ENCODE measurements at places on chromosomes 6 and 20.
A peak's percentile ranks its signal among the peaks of the same experiment; 100 is the strongest.

GRCh38 chr6:6604566-6604965 lies 16.0 kb downstream of the LY86 start:
- no peak for DNase-seq

GRCh38 chr20:63580796-63581461 lies 6.9 kb upstream of the HELZ2 start:
- DNase-seq = peak; percentile 59

- no peak for DNase-seq
Observed at GRCh38 chr6:56652231-56652630, 9.5 kb upstream of the DST start.

DNA sequence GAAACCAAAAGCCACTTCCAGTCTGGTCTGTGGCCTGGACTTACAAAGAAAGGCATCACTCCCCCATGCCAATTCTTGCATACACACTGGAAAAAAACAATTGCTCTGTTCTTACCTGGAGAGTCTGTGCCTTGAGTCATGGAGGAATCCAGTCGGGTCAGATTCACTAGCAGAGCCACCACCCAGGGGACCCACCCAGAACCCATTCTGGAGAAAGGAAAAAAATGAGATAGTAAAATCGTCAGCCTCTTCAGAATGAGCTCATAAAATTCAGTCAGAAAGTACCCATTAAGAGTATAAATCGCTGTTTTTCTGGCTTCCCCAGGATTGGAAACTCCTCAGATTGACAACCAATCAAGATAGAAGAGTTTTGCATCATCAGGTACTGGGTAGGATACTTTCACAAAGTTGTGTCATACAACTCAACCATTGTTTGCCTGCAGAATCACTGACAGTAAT lies at the start of gene HLA-DOB:
Gene HLA-DOB (minus strand): TSS at position 257 of the 459 bp plus-strand sequence. CDS start 51 bp downstream, at position 206.
- no peak for DNase-seq

DNA sequence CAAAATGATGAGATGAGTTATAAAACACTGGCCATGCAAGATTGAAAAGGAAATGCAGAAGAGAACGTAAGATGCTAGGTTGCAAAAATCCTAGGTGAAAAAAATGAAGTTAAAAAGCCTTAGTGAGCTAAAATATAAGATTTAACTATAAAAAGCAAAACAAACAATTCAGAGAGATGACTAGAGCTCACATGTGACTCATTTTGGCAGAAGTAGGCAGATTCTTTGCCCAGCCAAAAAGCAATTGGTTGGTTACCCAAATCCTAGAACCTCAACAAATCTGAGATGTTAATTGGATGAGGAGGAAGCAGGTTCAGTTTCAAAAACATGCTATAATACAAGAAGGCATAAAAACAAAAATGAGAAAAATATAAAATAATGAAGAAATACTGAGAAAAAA lies 249.1 kb downstream of the OGFRL1 start:
- no peak for DNase-seq

DNA sequence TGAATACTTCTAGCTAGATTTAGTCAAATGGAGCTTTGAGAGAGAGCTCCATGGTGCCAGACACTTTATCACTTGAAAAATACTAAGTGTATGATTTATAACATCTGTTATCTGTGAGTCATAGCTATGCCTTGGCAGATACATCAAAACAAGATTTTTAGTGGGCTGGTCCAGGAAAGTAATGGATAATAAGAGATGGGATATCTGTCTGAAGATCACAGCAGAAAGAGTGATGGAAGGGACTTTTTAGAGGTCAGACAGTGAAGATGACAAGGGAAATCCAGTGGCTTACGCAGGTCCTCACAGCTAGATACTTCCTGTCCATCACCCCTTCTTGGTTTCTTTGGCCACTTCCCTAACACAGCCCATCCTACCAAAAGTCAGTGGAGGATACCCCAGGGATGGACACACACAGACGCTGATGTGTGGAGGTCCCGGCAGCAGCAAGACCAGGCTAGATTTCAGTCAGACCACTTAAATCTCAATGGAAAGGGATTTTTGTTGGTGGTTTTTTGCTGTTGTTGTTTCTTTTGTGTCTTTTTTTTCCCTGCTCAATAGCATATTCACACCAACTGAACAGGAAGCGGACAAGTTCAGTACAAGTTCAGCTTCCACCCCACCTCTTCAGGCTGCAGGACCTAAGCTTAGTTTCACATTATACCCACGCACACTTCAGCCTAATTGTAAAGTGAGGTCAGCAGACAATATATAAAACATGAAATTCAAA lies 209.3 kb downstream of the ALDH8A1 start:
- no peak for DNase-seq

- no peak for DNase-seq
Observed at GRCh38 chr20:36684747-36685146, 38.8 kb upstream of the SLA2 start.

DNA sequence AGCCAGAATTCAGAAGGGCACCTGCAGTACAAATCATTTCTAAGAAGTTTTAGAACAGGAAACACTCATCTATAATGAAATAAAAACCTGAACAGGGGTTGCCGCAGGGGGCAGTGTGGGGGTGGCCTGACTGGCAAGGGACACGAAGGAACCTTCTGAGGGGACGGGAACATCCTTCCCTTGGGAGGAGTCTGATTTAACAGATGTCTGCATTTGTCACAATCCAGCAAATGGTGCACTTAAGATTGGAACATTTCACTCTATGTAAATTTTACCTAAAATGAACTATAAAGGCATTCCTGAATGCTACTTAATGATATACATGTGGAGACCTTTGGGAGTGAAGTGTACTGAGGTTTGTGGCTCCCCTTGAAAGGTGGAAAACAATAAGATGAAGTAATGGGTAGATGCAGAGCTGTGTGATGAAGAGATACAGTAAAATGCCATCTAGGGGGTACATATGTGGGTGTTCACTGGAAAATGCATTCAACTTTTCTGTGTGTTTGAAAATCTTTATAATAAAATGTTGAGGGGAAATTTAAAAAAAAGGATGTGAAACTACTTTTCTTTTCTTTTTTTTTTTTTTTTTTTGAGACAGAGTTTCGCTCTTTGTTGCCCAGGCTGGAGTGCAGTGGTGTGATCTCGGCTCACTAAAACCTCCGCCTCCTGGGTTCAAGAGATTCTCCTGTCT lies 89.5 kb downstream of the SNX5 start:
- DNase-seq = no peak

DNA sequence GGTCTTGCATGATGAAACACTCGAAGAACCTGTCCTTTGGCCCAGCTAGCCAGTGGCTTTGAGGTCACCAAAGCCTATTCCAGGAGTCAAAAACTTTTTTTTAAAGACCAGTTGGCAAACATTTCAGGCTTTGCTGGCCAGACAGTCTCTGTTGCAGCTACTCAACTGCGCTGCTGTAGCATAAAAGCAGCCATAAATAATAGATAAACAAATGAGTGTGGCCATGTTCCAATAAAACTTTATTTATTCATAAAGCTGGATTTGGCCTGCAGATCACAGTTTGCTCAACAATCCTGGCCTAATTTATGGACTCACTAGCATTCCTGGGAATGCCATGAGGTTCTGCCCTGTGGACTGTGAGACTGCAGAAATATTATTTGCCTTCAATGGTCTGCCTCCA lies 68.8 kb upstream of the LTV1 start:
- no peak for DNase-seq

DNA sequence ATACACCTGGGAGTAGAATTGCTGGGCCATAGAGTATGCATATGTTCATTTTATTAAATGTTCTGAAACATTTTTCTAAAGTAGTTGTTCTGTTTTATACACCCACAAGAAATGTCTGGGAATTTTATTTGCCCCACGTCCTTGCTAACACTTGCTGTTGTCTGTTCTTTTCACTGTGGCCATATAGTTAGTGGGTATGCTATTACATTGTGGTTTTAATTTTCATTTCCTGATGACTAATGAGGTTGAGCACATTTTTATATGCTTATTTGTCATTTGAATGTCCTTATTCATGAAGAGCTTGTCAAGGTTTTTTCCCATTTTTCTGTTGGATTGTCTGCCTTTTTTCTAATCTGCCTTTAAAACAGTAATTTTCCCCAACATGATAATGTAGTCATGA lies 41.5 kb upstream of the TGM3 start:
- DNase-seq = no peak

GRCh38 chr20:32387252-32387651 lies 29.1 kb downstream of the ASXL1 start:
- no peak for DNase-seq

- DNase-seq = no peak
Observed at GRCh38 chr6:72787391-72788031, 165.6 kb downstream of the KCNQ5 start.

- no peak for DNase-seq
Observed at GRCh38 chr20:38894091-38894847, 31.9 kb upstream of the FAM83D start.
